Psoas muscle (tissue), 8 donors: ENCODE measurements at places on chromosomes 3 and 15.

- DNase-seq: no peak
Observed at GRCh38 chr15:76153241-76154197, 93.7 kb downstream of the TMEM266 start.

- peak; percentile 48 for DNase-seq
Observed at GRCh38 chr3:172082269-172082668, 42.9 kb downstream of the FNDC3B start.

GRCh38 chr15:82020625-82021394, 25.0 kb downstream of the MEX3B start:
- DNase-seq: no peak

DNA sequence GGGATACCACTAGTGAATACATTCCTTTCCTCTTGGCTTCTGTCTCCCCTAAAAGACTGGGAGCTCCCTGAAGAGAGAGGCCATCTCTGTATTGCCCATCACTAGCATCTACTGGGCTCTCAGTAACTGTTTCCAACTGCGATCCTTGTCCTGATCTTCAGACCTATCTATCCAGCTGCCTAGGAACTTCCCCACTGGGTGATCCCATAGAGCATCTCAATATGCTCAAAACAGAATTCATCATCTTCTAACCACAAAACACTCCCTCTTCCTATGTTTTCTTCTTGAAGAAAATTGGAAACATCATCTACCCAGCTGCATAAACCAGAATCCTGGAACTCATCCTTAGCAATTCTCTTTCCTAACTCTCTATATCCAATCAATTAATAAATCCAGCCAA, 54.6 kb downstream of the PLD1 start:
- no peak for DNase-seq

DNA sequence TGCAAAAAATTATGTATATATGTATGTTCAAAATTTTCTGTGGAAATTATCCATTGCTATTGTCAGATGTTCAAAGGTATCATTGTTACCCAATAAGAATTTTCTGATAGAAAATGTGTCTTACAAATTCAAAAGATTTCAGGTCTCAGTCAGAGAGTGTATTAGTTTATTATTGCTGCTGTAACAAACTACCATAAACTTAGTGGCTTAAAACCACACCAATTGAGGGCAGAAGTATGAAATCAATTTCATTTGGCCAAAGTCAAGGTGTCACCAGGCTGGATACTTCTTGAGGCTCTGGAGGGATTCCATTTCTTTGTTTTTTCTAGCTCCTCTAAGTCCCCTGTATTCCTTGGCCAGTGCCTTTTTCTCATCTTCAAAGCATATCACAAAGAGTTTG, 914.4 kb upstream of the ROBO1 start:
- no peak for DNase-seq

DNA sequence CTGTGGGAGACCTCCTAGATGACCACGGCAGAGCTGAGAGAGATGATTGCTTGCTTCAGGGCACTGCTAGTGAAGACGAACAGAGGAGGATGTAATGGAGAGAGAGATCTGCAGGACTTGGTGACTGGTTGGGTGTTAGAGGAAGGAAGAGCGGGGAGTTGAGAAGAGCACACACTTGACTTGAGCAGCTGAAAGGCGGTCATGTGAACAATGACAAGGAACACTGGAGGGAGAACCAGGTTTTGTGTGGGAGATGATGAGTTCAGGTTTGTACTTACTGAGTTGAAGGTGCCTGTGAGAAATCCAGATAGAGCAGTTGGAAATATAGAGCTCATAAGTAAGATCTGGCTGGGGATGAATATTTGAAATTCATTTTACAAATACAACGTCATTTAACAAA, 40.3 kb downstream of the CDAN1 start:
- no peak for DNase-seq
